Caki2 (cell line): ENCODE measurements at places on chromosomes 7 and 10. TPM values are rescaled to one million over a fixed set of nuclear protein-coding genes. Genes with fewer than 3 reads are reported as not detected.

GRCh38 chr10:63320683-63321082 lies 145.1 kb downstream of the JMJD1C start:
- no peak for DNase-seq

Gene SNX10
- total RNA-seq = 17.9 and 24.4 TPM in 2 replicates

Gene CCSER2
- total RNA-seq = 9.5 and 24.9 TPM in 2 replicates

DNA sequence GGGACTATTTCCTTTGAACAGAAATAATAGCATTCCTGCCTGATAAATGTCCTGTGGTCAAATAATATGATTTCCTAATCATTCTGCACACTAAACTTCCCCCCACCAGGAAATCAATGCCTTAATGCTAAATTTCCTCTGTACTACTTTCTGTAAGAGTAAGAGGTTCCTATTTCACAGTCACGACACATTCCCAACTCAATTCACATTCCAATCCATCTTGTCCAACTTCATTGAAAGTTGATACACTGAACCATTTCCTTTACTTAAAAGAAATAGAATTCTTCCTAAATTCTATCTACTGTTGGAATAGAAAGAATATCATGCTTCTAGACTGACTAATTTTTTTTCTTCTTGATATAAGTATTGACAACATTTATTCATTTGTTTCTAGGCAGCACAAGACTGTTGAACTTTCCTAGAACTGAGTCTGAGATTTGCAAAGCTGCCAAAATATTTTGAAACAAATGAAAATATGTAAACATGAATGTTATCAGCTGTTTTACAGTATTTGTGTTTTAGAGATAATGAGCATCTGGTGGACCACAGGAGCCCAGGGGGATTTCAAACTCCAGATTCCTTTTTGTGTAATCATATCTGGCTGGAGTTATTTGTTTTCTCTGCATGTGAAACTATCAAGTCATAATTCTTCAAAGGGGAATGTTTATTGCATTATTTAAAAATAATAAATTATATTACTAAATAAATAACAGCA lies 121.5 kb downstream of the TPST1 start:
- no peak for DNase-seq

Gene SLC13A1
- not detected in 2 replicates for total RNA-seq

- no peak for DNase-seq
Measured at GRCh38 chr7:123639631-123640030, 16.0 kb upstream of the LMOD2 start.

Gene PAXIP1
- 8.3 and 16.0 TPM in 2 replicates for total RNA-seq

DNA sequence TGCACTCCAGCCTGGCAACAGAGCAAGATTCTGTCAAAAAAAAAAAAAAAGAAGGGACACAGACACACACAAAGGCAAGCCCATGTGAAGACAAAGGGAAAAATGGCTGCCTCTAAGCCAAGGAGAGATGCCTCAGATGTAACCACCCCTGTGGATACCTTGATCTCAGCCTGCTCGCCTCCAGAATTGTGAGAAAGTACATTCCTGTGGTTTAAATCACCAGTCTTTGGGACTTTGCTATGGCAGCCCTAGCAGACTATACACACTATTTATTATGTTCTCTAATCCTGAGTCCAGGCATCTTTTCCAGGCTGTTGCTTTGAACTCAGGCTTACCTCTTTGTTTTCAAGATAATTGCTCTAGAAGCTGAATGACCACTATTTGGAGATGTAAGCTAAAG lies 494.3 kb downstream of the GALNT17 start:
- DNase-seq = no peak

Gene IQUB
- total RNA-seq = 0.10 TPM in 1 of 2 replicates, not detected in the other

Gene MMP21
- total RNA-seq = not detected in 2 replicates

DNA sequence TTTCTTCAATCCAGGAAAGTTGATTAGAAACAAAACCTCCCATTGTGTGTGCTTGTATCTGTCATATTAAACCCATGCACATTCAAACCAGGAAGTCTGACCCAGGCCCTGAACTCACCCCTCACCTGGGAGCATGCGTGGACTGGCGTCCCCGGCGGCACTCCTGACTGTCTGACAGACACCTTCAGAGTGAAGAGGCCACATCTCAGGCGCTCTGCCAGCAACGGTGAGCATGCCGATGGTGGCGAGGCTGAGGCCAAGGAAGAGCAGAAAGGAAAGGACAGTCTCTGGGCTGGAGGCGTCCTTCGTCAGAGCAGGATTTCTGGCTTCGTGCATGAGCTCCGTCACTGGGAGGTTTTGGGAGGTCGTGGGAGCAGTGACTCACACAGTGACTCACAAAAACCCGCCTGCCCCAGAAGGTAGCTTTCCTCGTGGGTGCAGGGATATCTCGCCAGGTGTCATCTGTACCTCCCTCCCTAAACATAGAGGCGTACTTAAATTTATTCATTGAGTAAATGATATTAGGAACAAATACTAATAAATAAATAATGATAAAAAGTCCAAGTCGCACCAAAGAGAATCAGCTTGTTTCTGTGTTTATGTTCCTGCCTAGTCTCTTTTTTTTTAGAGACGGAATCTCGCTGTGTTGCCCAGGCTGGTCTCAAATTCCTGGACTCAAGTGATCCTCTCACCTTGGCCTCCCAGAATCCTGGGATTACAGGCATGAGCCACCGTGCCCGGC lies 13.5 kb downstream of the IQCE start:
- DNase-seq = peak; percentile 46

- no peak for DNase-seq
Measured at GRCh38 chr7:39587393-39587792, 21.2 kb downstream of the YAE1 start.

Gene SDK1
- total RNA-seq = 8.7 and 9.1 TPM in 2 replicates

Gene ZFAND2A
- 22.4 TPM in 2 replicates for total RNA-seq

Gene PLEKHA8
- total RNA-seq = 6.3 and 19.3 TPM in 2 replicates

DNA sequence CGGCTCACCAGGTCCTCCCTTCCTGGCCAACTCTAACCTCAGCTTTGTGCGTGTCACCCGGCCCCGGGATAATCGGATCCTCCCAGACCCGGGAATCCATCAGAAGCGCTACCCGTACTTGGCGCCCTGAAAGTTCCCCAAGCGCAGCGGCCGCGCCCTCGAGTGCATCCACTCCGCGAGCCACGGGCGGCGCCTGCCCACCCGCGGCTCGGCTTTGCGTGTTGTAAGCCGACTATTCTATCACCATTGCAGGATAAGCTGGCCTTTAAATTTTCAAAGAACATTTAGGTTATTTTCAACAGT lies 35.7 kb upstream of the EBLN1 start:
- DNase-seq = no peak

GRCh38 chr7:108027239-108027638 lies 24.3 kb upstream of the LAMB1 start:
- DNase-seq = no peak

DNA sequence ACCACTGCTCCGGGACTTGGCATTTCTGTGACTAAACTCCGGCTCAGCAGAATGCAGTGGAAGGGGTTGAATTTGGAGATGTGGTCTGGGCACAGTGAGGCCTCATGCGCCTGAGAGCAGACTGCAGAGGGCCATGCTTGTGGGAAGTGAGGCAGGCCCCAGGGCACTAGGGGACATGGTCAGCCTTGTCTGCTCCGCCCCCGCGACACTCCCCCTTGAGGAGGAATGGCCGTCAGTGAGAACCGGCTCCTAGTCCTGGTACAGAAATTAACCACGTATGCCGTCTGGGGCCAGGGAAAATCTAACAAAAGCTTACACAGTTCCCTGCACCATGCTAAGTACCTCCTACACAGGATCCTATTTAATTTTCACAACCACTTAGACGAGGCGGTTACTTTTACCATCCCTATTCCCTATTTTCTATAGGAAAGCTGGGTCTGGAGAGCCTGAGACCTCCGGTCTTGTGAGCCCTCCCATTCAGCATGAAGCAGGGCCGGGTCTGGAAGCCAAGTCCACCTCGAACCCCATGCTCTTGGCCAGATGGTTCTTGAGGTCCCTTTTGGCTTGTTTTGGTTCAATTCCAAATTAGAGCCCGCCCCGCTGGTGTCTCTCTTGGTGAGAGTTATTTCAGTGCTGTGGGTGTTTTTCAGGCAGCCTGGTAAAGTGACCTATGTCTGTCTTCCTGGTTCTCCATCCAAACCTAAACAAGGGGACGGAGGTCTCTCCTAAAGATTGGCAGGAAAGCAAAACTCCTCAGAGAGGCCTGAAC lies 87.7 kb upstream of the PITRM1 start:
- no peak for DNase-seq

DNA sequence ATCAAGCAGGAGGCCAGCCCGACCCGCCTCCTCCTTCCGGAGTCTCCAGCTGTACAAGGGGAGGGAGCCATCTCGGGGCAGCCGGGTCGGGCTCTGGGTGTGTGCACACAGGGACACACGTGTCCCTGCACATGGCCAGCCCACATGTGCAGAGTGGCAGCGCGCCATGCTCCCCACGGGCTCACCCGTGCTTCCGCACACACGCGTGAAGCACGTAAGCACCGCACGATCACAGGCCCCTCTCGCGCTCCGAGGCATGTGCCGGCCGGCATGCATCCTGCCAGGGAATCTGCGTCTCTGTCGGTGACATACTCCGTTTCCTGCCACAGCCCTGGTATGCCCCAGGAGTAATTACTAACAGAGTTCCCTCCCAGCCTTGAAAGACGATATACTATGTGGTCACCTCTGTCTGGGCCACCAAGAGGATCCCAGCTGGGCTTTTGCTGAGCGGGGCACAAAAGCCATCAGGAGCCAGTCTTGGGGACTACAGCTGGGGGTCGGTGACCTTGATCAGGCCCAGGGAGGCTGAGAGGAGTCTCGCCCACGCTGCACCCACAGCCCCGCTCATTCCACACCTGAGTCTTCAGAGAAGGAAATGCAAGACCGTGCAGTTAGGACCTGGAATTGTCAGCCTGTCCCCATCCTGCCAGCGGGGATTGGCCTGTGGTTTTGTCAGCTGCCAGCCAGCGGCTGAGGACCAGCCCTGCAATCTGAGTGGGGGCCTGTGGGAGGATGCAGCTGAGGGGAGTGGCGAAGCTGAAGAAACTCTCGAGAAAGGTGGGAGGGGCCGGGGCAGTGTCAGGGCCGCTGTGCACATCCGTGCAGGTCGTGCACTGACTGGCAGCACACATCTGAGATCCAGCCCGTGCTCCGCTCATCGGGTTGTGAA lies 11.0 kb upstream of the LFNG start:
- no peak for DNase-seq

Gene UNCX
- not detected in 2 replicates for total RNA-seq

- no peak for DNase-seq
Measured at GRCh38 chr7:82393076-82393839, 50.3 kb downstream of the CACNA2D1 start.

- no peak for DNase-seq
Measured at GRCh38 chr7:157005456-157006204, 4.8 kb downstream of the MNX1 start.

Gene PRRT4
- total RNA-seq = 0.91 TPM in 1 of 2 replicates, not detected in the other

DNA sequence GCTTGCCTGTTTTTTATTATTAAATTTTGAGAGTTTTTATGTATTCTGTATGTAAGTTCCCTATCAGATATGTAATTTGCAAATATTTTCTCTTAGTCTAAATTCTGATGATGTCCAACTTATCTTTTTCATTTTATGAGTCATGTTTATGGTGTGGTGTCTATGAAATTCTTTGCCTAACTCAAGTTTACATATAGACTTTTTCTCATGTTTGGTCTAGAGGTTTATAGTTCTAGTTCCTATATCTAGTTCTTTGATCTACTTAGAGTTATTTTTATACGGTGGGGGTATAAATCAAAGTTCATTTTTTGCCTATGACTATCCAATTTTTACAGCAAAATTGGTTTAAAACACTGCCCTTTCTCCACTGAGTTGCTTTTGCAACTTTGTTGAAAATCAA lies 26.3 kb upstream of the CCDC7 start:
- no peak for DNase-seq

GRCh38 chr10:82801289-82801688 lies 926.3 kb downstream of the NRG3 start:
- no peak for DNase-seq

Gene MORN4
- 8.2 and 10.5 TPM in 2 replicates for total RNA-seq

DNA sequence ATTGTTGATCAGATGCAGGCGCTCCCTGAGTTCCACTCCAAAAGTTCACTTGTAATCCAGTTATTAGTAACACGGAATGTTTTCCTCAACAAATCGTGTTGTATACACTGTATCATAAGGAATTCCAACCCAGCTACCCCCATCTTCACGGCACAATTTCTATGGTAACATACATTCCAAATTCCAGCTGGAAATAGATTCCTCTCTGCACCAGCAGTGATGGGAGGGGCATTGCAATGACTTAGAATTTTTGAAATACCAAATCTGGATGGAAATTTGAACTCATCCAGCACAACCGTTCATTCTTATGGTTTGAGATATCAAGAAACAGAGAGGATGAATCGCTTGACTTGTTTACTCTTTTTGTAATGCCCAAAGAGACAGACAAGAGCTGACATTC lies 38.9 kb upstream of the RHEB start:
- no peak for DNase-seq

DNA sequence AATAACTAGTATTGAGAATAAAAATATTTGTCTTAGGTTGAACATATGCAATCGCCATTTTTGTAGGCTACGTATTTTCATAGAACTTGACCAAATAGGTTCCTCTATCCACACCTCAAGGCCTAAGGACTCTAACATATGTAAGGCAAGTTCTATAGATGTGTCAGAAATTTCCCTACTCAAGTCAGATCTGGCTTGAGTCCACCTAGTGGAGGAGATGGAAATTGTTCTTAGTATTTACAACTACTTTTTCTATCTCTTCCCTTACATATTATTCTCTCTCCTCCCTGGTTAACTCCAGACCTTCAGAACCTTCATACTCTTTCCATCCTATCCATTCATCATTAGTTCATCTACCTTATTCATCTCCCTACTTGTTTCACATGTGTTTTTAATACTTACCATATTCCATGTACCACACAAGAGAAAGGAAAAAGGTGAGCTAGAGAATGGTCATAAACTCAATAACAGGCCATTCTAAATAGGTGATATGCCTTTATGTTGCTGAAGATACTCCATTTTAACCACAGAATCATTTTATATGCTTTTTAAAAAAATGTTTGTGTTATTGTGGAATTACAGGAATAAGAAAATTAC lies 174.5 kb upstream of the HDAC9 start:
- DNase-seq = peak; percentile 46

Gene GJD4
- not detected in 2 replicates for total RNA-seq

Gene COL17A1
- total RNA-seq = 0.03 TPM in 1 of 2 replicates, not detected in the other

DNA sequence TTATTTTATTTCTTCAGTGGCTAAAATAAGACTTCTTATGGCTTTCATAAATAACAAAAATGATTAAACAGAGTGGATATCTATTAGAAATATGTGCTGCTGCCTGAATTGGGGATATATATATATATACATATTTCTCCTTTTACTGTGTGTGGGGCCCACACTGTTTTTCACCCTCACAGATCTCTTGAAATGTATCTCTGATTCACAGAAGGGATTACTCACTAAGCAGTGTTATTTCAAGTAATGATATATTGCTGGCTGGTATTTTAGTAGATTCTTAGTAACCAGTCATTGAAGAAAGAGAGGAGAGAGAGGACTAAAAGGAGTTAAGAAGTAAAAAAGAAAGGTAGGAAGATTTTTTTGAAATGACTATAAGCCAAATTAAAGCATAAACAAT lies 308.6 kb upstream of the NRP1 start:
- DNase-seq = no peak

Gene HABP2
- total RNA-seq = 0.72 and 1.6 TPM in 2 replicates
